ENCODE measurements at places on chromosomes 5 and 9.

DNA sequence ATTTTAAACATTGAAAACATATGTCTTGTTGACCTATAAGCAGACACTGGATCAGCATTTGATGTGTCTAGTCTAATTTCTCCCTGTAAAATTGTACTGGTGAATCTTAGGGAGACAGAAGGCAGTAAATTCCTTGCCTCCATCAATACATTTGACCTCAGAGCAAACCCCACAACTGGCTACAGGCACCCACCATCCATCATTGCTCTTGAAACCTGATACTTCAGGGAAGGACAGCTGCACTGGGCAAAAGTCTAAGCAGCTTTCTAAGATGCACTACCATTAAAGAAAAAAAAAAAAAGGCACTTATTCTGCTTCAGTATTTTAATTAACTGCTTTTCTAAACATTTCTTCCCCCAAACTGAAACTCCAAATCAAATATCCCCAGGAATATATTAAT is 1051.3 kb upstream of the DMAC1 start:
- no peak for DNase-seq

DNA sequence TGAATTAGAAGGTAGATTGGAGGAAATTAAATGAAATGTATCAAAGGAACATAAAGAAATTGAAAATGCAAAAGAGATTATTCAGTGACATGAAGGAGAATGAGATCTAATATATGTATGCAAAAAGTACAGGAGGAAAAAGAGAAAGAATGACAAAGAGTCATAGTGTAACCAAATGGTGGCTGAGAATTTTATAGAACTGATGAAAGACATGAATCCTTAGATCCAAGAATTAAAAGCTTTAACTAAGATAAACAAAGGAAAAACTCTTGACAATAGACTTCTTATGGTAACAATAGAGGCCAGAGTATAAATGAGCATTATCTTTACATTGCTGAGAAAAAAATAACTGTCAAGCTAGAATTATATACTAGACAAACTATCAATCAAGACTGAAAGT is 505.4 kb upstream of the CD180 start:
- no peak for DNase-seq

GRCh38 chr9:74946686-74947085 is 6.0 kb downstream of the C9orf40 start:
- no peak for DNase-seq

DNA sequence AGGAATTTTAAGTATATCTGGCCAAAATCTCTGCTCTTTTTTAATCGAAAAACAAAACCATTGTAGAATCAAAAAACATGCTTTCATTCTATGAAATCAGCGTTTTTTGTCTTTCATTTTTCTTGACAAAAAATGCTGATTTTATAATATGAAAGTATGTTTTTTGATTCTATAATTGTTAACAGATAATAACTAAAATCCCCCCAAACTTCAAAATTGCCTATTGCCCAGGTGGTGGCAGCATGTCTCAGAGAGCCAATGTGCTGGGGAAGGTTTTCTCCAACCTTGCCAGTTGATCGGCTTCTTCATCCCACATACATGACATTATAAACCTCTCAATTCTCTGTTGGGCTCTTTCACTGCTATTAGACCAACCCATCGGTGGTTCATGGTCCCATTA is 5.1 kb upstream of the SMIM15 start:
- DNase-seq: no peak

DNA sequence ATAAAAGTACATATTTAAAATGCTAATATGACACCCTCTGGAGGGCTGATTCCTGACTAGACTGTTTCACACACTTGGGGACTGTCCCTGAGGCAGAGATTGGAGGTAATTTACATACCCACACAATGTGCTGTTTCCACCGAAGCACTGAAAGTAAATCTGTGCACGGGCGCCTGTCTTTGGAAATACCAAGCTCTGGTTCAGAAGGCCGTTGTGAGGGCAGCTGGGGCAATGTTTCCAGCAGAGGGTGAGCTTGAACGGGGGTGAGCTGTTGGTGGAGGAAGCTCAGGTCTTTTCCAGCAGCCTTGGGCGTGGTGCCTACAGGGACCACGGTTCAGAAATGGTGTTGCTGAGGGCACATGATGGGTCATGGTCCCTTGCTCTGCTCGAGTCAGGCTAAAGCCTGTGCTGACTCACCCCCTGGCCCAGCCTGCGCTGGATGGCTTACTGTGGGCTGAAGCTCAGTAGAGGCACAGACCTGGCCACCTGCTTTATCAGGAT is 25.8 kb upstream of the HMCN2 start:
- peak; percentile 8 for DNase-seq

DNA sequence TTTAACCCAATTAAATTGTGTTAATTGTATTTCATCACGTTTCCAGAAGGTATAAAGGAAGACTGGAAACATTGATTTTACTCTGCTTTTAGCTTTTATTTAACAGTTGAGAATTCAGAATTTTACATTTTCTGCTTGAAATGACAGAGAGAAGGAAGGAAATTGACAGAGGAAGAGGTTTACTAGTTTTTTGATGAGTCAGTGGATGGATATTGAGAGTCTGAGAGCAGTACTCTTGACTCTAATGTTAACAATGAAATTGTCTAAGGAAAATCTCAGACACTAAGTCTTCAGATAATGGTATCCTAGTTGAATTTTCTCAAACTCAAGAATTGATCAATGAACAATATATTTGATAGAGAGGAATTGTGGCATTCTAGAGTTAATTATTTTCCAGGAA is 60.6 kb downstream of the IPO11 start:
- DNase-seq: no peak

DNA sequence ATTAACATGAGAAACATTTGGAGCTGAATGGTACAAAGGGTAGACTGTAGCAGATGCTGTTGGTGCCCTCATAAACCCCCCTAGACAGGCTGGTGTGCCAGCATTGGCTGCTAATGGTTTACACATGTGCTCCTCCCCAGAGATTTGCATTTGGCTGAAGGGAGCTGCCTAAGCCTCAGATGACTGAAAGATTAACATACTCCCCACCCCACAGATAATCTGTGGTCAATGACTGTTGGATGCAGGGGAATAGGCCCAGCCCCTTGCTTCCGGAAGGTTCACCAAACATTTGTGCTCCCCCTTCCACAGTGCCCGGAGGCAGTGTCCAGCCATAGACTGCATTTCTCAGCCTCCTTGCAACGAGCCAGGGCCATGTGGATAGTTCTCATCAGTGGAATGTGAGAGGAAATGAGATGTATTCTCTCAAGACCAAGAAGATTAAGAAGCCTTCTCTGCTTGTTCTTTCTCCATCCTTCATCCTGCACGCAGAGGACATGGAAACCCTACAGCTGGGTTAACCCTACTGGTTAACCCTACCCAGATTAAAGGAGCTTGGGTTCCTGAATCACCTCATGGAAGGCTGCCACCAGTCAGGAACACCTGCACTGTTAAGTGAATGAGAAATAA is 79.6 kb downstream of the PHAX start:
- no peak for DNase-seq

GRCh38 chr5:116652196-116652729 is 77.6 kb upstream of the SEMA6A start:
- no peak for DNase-seq

DNA sequence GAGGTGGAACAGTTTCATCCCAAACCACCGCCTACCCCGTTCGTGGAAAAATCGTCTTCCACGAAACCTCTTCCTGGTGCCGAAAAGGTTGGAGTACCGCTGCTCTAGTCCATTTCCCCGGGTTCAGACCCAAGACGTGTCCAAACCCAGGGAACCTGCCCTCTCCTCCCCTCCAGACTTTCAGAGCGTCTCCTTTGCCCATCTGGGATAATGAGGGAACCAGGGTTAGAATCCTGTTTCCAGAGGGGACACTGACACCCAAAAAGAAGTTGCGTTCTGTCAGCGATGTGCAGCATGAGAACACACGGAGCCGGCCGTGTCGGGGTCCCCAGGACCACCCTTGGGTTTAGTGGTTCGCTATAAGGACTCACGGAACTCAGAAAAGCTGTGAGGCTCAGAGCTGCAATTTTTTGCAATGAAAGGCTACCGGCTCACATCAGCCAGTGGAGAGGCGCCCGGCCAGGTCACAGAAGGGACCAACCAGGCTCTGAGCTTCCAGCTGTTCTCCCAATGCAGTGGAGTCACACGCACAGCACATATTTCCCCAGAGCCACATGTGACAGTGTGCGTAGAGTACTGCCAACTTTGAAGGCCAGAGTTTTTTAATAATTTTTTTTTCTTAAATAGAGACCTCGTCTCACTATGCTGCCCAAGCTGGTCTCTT is 19.4 kb downstream of the LAMC3 start:
- no peak for DNase-seq

DNA sequence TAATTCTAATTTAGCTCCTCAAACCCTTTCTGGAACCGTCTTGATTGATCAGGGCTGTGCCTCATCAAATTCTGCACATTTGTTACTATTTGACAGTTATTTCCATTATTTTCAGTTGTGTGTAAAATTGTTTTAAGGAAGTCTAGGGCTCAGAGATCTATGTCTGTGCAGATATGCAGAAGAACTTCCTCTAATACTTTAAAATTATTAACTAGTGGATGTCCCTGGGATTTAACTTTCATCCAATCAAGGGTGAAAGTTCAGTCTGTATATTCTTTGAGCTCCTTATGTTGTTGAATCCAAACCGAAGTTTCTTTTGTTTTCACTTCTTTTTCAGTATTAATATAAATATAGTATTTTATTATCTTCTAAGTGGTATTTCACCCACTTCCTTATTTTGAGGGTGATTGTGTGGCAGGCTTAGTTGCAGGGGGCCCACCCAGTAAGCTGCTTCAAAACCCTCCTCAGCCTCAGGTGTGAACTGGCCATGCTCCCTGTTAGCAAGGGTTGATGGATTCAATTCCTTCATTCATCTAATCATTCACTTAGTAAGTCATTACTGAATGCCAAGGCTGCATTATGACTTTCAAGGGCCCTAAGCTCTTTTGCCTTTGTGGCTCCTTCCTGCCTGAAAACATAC is 2.1 kb upstream of the CAMLG start:
- no peak for DNase-seq

GRCh38 chr5:144979516-144980264 is 809.0 kb downstream of the KCTD16 start:
- no peak for DNase-seq

GRCh38 chr5:111259636-111260035 is 35.5 kb downstream of the CAMK4 start:
- DNase-seq: no peak

GRCh38 chr5:36919238-36919637 is 42.7 kb downstream of the NIPBL start:
- no peak for DNase-seq

GRCh38 chr5:117295941-117296340 is 721.3 kb upstream of the SEMA6A start:
- no peak for DNase-seq

DNA sequence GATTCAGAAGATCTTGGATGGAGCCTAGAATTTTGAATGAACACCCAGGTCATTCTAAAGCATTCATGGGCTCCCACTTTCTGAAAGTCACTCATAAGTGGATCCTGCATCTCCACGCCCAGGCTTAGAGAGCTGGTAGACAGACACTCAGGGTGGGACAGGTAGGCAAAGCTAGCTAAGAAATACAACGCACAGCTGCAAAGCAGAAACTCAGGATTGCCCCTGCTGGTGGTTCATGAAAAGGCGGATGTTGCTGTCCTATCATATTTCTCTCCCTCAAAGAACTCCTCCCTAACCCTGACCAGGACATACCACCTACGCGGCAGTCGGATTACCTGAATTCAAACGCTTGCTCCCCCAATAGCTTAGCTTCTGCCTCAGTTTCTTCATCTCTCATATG is 226.5 kb downstream of the GLIS3 start:
- DNase-seq: no peak

DNA sequence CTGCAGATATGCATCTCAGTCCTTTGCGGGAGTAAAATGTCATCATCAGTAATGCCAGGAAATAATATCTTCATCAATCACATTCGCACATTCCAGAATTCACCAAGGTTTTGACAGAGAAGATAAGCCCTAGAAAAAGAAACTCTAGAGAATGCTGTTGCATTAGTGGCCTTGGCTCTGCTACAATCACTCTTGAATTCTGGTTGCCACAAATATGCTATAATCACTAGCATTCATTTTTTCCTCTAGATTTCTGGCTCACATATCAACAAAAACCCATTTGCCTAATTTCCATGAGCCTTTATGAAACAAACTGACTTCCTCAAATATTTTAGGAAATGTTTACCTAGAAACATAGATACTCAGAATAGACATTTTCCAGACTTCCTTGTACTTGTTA is 653.4 kb downstream of the ANXA1 start:
- no peak for DNase-seq

DNA sequence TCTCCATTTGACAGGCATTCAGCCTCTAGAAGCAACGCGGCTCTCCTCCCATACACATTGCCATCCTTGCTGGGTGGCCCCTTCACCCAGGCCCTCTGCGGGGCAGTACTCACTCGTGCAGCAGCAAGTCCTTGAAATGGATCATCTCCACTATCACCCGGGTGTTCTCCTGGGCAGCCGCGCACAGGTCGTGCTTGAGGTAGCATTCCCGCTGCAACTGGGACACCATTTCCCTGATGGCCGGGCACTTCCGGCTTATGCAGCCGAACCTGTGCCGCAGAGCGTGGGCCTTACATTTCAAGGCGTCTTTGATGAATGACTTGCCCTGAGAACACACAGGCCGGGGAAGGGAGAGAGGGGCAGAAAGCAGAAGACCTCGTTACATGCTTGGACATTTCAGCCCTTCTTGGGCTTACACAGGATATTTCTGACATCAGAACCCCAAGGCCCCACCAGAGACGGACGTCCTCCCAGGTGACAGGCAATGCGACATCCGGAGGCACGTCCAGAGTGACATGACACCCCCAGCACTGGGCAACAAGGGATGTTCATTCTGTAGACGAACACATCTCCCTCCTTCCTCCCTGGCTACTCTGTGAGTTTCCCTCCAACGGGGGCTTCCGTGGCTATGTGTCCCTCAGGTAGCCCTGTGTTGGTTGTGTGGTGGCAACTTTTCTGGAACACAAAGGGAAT is 5.0 kb downstream of the STC2 start:
- DNase-seq: no peak

- DNase-seq: no peak
These were observed 40.3 kb downstream of the NUP188 start for GRCh38 chr9:128987805-128988204.

DNA sequence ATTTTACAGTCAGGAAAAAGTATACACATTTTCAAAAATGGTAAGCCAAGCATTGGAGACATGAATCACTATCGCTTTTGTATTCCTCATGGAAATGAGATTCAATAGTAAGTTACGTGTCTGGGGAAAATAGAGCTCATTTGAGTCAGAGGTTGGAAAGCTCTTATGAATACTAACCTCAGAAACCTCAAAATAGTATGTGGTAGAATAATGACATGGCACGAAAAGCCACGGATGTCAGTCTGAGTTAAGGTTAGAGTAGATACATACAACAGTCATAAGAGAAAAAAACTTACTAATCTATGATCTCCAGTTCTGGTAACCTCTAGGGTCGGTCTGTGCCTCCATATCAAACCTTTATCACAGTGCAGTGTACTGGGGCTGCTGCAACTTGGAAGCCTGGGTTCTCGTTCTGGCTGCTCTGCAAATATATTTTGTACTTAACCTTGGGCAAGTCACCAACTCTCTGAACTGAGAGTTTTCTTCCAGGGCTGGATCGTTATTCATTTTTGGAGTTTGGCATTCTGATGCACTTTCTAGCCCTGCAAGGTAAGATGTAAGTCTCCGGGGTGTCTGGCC is 31.8 kb downstream of the MAP1B start:
- DNase-seq: no peak

GRCh38 chr5:149113669-149114068 is 27.6 kb upstream of the ABLIM3 start:
- DNase-seq: no peak
